Activated CD8-positive, alpha-beta memory T cell treated with anti-CD3 and anti-CD28 coated beads, Interleukin-2, amount 50 U/mL, for 4 hours (primary cell): ENCODE measurements at places on chromosomes 12 and 14.
A peak's percentile ranks its signal among the peaks of the same experiment; 100 is the strongest.

GRCh38 chr12:130715150-130715997, 725 bp downstream of the RIMBP2 start:
- DNase-seq: no peak

DNA sequence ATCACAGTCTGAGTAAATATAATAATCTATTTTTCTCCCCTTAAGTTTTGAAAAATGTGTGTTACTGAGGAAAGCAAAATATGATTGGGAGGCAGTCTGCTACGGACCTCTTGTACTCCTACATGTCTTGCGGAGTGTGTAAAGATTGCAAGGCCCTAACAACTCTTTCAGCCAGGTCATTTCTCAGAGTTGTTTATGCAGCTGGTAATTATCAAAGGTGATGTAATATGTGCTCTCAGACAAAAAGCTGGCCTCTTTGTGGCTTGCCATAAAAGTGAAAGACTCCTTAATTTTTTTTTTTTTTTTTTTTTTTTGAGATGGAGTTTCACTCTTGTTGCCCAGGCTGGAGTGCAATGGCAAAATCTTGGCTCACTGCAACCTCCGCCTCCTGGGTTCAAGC, 40.5 kb upstream of the MON2 start:
- no peak for DNase-seq

DNA sequence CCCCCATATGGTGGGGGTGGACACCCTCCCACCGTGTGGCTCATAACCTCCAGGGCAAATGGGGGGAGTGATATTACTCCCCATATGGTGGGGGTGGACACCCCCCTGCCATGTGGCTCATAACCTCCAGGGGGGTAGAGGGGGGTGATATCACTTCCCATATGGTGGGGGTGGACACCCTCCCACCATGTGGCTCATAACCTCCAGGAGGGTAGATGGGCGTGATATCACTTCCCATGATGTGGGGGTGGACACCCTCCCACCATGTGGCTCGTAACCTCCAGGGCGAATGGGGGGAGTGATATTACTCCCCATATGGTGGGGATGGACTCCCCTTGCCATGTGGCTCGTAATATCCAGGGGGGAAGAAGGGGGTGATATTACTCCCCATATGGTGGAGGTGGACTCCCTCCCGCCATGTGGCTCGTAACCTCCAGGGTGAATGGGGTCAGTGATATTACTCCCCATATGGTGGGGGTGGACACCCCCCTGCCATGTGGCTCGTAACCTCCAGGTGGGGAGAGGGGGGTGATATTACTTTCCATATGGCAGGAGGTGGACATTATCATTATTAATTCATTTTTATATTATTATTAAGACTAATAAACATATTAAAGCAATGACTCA, 51.2 kb upstream of the OXA1L start:
- DNase-seq: no peak

GRCh38 chr12:107490010-107490409, 195.6 kb upstream of the PWP1 start:
- no peak for DNase-seq

- DNase-seq: no peak
Measured at GRCh38 chr12:89993632-89994031, 285.0 kb upstream of the ATP2B1 start.

DNA sequence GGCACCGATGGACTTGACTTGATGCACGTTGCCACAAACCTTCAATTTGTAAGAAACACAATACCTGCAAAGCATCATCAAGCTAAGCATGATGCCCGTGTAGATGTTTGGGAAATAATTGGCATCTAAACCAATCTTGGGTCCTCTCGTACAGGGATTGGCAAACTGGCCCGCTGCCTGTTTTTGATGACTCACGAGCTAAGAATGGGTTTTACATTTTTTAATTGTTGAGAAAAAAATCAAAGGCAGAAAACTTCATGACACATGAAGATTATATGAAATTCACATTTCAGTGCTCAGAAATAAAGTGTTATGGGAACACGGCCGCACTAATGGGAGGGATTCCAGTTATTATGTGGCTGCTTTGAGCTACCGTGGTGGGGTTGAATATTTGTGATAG, 10.9 kb downstream of the MTA1 start:
- DNase-seq: no peak

GRCh38 chr12:50353869-50354593, 42.4 kb downstream of the FAM186A start:
- no peak for DNase-seq

- no peak for DNase-seq
Measured at GRCh38 chr14:63508033-63508432, 35.1 kb downstream of the PPP2R5E start.

- DNase-seq: no peak
Measured at GRCh38 chr12:11757531-11757930, 108.1 kb downstream of the ETV6 start.

- no peak for DNase-seq
Measured at GRCh38 chr14:52741865-52742264, 11.9 kb downstream of the STYX start.

DNA sequence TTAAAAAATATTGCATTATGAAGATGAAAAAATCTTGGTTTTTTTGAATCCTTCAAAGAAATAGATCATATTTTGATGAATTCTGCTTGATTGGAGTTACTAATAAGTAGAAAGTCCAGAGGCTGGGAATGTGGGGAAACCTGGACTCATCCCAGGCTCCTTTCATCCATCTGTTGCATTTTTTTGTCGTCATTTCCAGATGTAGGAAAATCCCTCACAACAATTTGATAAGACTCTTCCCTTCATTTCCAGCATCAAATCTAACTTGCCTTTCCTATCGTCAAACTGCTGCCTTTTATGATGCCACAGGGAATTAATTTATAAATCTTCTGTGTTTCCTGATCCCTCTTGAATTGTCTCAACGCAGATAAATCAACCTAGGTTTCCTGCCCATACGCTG, 211.6 kb downstream of the FBXL14 start:
- no peak for DNase-seq

- DNase-seq: no peak
Measured at GRCh38 chr12:52037248-52037861, 13.9 kb upstream of the NR4A1 start.

- no peak for DNase-seq
Measured at GRCh38 chr12:26771861-26772260, 61.1 kb downstream of the ITPR2 start.

DNA sequence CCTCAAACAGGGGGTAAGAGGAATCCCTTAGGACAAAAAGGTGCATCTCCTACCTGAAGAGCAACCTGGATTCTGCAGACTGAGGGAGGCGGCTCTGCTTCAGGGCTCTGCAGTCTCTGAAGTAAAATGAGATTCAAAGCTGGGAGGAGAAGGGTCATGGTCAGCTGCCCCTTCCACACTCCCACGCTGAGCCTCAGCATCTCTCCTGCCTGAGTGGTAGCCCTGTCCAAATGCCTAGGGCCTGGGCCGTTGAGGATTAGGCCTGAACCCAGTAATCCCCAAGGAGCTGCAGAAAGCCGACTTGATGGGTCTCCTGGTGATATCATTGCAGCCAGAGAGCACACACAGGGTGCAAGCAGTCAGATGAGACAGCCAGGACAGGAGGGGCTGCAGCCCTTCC, 18.9 kb downstream of the PHLDA1 start:
- no peak for DNase-seq

DNA sequence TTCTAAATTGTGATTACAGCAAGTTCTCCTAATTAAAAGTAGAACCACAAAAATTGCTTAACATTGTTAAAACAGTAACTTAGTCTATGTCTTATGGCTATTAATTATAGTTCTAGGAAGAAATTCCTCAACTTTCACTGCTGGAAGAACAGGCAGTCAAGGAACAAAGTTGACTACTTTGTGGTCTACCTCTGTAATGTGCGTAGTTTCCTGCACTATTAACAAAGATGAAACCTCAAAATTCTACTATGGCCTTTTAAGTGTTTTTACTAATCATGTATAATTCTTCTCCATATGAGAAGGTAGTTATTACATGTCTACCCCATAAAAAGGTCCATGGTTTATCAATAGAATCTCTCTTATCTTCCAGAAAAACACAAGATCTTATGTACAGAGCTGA, 7.6 kb downstream of the RASSF9 start:
- no peak for DNase-seq

DNA sequence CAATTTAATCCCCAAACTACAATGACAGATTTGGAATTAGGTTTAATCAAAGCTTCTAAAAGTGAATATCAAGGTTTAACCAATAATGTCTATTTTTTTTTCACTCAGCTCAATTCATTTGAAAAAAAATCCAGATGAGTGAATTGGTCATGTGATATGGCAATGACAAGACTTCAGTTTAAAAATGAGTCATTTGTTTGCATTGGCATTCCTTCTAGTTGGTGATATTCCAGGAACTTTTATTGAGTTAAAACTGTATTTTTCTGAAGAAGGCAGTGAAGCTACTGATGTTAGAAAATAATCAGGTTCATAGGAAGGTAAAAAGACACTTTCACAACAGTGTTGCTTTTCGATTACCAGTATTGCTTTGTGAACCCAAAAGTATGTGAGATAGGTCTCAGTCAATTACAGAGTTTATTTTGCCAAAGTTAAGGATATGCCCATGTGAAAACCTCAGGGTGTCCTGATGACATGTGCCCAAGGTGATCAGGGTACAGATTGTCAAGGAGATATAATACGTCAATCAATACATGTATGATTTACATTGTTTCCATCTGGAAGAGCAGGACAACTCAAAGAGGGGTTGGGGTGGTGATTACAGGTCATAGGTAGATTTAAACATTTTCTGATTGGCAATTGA, 1214.9 kb downstream of the GALC start:
- no peak for DNase-seq

GRCh38 chr14:20803223-20803622, 579 bp upstream of the RNASE1 start:
- DNase-seq: no peak

DNA sequence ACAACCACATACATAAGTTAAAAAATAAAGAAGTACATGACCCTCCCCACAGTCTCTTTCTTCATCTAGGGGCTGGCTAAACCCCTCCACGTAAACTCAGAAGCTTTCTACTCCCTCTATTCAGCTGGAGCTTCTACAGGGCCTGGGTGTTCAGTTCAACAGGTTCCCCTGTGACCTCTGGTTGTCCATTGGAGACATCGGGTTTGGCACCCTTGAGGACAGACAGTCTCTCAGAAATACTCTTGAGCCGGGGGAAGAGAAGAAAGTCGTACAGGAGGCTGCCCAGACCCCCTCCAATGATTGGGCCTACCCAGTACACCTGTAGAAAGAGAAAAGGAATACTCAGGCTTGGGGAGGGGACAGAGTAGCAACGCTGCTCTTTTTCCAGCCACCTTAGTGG, 1.9 kb upstream of the TIMELESS start:
- no peak for DNase-seq

- no peak for DNase-seq
Measured at GRCh38 chr14:32027255-32027939, 49.7 kb upstream of the ARHGAP5 start.

DNA sequence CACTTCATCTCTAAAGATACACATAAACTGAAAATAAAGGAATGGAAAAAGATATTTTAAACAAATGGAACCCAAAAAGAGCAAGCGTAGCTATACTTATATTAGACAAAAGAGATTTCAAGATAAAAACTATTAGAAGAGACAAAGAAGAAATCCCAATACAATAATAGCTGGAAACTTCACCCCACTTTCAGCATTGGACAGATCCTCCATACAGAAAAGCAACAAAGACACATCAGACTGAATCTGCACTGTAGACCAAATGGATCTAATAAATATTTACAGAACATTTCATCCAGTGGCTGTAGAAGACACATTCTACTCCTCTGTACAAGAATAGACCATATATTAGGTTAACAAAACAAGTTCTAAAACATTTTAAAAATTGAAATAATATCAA, 117.6 kb upstream of the PDE3A start:
- no peak for DNase-seq

GRCh38 chr14:95274279-95274678, 45.4 kb downstream of the CLMN start:
- DNase-seq: no peak

- DNase-seq: peak; percentile 68
Measured at GRCh38 chr12:124566161-124566996, 1.0 kb downstream of the NCOR2 start.

GRCh38 chr14:32808644-32809043, 130.0 kb upstream of the NPAS3 start:
- DNase-seq: no peak

DNA sequence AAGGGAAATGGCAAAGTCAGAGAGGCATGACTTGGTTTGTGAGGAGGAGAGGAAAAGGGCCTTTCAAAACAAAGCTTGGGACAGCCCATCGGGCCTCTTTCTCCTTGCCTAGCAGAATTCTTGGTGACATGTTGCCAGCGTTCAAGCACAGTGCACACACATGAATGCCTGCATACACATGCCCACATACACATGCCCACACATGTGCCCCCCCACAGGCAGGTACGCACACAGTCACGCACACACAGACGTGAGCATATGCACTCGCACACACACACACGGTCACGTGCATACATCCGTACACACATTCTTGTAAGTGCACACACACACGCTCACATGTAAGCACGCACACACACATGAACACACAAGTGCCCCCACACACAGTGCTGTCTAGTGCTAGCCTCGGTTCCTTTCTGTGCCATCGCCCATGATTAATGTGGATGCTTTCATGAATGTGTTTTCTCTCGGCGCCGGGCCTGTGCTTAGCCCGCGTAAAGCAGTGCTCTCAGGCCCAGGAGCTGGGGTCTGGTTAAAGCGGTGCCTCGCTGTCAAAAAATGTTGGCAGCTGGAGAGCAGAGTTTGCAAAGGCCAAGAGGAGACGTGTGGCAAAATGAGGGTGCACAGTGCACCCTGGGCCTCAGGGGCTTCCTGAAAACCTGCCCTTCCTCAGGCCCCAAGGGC, 328.8 kb upstream of the DIO3 start:
- no peak for DNase-seq

- no peak for DNase-seq
Measured at GRCh38 chr12:79200176-79200575, 335.6 kb downstream of the SYT1 start.

GRCh38 chr14:100073576-100074430, 8.6 kb downstream of the EVL start:
- no peak for DNase-seq

DNA sequence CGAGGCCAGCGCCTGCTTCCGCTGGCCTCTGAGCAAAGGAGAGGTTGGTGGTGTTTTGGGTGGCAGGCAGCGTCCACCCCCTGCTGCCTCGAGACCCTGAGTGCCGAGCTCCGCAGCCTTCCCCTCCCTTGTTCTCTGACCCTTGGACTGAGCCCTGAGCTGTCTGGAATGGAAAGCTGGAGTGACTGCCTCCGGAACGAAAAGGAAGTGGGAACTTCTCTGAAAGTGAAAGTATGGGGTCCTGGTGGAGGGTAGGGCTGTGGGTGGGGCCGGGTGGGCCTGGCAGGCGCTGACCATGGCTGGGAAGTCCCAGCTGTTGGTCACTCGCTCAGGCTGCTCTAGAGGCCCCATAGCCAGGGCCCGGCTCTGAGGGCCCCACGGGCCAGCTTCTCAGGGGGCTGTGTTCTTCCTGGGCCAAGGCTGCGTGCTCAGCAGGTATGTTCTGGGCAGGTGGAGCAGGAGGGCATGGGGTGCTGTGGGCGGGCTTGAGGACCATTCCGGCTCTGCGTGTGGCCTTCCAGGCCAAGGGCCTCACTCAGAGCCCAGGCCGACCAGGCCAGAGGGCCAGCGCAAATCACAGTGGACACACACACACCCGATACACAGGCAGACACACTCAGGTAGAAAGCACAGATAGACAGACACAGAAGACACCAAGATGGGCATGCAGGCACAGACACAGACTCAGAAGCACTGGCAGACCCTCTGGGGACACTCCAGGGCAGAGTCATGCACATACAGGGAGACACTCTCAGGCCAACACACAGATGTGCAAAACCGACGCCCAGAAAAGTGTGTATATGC, at the start of gene EXOC3L4:
EXOC3L4 (plus strand) TSS at position 320 of the 804 bp plus-strand sequence. CDS start 5,495 bp downstream, outside the sequence.
- no peak for DNase-seq
